Islet precursor cell (in vitro differentiated cells): ENCODE measurements at places on chromosomes 3 and 15.

DNA sequence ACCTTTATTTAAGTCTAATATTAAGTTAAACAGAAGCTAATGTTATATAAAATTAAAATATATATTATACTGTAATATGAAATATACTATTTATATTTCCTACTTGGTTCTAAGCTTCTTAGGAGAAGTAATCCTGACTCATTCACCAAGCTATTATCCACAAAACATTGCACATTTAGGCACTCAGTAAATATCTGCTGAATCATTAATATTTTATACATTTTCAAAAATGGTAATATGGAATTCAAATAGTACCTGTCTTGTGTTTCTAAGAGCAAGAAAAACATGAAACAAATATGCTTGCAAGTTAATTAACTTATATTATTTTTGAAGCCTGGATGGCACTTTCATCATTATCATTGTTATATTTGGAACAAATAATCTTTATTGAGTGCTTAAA, 153.0 kb upstream of the CNTN4 start:
- no peak for DNase-seq

GRCh38 chr3:64049832-64050231, 26.5 kb upstream of the PSMD6 start:
- no peak for DNase-seq

DNA sequence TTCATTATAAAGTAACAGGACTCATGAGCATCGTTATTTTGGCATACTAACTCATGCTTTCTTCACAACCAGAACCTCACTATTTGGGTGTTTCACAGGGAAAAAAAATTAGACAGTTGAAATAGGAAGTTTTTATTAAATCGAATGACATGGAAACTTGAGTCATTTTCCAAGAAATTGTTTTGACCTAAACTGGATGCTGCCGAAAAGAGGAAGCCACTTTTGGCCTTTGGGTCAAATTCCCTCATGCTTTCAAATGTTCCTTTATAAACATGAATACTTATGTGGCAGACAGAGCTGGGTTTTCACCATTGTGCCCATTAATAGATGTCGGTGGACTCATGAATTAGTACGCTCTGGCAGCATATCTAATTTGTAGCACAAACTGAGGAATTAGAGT, 224.9 kb downstream of the MCTP2 start:
- DNase-seq, result no peak

GRCh38 chr3:26915208-26915607, 292.6 kb downstream of the LRRC3B start:
- DNase-seq, result no peak

- no peak for DNase-seq
These were observed 5.1 kb upstream of the DNAH1 start for GRCh38 chr3:52310861-52311575.

- DNase-seq, result no peak
These were observed 345.2 kb downstream of the FOXP1 start for GRCh38 chr3:71238355-71238757.

DNA sequence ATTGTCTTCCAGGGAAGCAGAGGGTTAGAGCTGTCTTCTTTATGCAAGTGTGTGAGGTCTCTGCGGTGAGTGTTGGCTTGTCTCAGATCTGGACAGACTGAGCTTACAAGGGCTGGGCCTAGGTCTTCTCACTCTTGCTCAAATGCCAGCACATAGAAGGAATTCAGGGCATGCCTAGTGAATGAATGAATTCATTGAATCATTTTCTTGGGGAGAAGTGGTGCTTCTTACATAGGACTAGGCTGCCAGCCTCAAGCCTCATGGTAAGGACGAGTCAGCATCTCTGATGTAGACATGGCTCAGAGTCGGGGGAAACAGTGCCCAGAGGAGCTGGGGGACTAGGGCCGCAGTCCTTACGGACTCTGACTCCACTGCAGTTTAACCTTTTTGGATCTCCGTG, 17.2 kb downstream of the MKRN2 start:
- DNase-seq, result no peak

DNA sequence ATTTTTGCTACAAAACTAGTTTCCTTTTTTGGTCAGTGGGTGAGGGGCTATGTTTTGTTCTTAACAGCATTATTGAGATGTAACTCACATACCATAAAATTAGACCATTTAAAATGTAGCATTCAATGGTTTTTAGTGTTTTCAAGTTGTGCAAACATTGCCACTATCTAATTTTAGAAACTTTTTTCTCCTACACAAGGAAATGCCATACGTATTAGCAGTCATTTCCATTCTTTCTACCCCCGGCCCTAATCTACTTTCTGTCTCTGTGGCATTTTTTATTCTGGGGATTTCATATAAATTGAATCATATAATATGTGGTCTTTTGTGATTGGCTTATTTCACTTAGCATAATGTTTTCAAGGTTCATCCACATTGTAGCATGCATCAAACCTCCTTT, 55.0 kb upstream of the TIPARP start:
- DNase-seq, result no peak

DNA sequence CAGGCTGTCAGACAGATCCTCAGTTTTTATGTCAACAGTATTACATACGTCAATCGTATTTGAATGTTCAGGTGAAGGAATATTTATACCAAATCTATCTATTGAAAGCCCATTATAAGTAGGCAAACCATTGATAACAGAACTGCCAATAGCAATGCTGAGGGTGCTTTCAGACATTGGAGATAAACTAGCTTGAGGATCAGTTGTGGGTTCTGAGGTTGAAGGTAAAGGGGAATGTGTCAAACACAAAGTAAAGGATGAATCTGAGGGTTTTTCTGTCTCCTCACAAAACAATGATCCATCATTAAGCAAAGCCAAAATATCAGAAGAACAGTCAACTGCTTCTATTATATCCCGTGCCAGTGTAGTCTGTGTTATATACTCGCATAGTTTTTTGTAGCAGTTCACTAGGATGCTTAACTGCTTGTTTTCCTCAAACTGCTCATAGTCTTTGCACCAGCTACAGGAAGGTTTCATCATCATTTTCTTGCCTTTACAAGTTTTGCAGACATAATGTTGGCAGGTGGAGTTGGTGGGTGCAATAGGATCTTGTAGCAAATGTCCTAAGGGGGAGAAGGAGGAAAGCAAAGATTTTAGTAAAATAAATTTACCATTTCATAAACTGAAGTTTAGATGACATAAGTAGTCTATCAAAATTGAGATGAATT, 43.8 kb downstream of the MSL2 start:
- no peak for DNase-seq

DNA sequence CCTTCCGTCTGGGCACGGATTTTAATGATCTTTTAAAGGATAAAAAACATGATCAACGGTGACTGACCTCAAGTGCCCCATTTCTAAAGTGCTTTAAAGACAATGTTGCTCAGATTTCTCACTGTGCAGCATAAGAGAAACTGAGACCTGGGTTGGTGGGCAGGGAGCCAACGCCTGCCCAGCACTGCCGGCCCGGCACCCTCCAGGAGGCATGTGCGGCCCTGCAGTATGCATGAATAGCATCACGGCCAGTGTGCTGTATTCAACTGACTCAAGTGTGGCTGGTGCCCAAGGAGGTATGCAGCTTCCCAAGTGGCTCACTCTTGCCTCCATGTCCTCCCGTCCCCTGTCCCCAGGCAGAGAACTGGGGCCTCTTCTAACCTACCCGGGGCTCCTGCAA, 30.3 kb downstream of the SEC61A1 start:
- no peak for DNase-seq

DNA sequence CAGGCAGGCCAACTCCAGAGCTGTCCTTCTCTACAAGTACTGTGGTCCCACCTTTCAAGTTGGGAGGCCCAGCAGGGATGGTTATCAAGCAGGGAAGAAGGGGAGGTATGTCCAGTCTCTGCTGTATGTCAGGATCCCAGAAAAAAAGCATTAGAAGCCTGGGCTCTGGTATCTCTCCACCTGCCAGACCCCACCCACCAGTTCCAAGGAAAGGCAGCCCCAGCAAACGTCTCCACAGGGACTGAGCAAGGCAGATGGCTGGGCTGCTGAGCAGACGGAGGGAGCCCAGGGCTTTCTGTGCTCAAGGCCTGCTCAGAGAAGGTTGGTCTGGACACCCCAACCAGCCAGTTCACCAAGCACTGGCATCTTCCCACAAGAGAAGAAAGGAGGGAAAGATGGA, 287.8 kb downstream of the XXYLT1 start:
- no peak for DNase-seq

DNA sequence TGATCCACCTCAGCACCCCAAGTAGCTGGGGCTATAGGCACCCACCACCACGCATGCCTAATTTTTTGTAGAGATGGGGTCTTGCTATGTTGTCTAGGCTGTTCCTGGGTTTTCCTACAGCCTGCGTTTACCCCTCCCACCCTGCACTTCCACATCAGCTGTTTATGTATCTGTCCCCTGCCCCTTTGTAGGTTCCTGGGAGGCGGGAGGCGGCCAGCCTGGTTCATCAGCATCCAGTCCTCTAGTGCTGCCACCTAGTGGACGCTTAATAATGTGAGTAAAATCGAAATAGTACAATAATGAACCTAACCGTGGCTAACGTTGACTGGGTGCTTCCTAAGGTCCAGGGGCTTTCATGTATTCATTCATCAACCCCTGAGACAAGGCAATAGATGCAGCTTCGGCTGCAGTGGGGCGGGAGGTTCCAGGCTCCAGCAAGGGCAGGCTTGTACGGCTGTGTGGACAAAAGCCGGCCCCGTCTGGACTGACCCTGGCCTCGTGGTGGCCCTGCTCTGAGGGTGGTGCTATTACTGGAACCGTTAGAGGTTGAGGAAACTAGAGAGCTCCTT, 1.2 kb upstream of the LCTL start:
- DNase-seq, result peak; percentile 92

DNA sequence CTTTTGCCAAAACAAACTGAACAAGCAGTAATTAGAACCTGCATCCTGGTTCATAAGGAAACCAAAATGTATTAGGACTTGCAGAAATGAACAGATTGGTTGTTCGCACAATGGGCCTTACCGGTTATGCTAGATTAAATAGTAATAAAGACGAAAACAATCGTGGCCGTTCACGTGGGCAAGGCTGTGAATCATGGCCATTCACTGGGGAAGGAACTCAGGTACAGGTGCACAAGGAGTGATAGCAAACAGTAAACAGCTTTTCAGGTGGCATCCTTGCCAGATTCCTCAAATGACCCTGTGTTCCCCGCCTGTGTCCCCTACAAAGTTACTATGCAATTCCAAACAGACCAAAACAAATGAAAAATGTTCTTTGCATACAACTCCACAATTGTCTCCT, 8.2 kb downstream of the LRIG1 start:
- DNase-seq, result no peak

- no peak for DNase-seq
These were observed 12.4 kb downstream of the POPDC2 start for GRCh38 chr3:119647843-119648575.

DNA sequence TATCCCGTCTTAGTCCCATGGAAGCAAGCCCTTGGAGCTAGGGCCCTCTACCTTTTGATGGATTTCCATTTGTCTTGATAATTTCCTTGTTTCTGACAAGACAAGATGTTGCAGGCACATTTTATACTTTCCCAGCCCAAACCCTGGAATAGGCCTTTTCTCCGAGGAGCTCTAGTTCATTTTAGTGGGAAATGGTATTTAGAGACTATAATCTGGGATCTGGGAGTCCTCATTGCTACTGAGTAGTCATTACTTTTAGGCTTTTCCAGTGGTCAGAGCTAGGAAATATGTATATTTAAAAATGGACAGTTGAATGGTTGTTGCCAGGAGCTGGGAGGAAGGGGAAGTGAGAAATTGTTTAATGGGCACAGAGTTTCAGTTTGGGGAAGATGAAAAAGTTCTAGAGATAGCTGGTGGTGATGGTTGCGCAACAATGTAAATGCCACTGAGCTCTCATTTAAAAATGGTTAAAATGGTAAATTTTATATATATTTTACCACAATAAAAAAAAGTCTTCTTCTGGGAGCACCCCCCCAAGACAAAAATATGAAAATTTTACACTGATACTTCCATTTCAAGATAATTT, 31.6 kb downstream of the MLH1 start:
- DNase-seq, result no peak

DNA sequence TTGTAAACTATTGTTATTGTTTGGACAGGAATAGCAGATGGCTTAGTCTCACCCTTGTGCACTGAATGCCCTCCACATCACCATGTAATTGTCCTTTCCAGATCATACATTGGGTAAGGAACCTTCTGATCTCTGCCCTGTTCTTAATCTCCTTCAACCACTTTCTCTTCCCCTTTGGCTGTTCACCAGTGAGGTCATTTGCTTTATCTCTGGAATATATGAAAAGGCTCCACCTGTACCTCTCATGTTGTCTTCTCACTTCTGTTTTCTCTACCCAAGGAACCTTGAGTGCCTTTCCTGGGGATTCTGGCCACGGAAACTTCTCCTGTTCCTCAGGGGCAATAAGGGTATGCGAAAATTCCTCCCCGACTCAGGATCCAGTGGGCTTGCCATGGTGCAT, 28.5 kb downstream of the MCTP2 start:
- DNase-seq, result no peak

GRCh38 chr3:46281551-46281950, 39.3 kb downstream of the CCR3 start:
- DNase-seq, result no peak

GRCh38 chr15:28091313-28091712, 7.8 kb downstream of the OCA2 start:
- no peak for DNase-seq

DNA sequence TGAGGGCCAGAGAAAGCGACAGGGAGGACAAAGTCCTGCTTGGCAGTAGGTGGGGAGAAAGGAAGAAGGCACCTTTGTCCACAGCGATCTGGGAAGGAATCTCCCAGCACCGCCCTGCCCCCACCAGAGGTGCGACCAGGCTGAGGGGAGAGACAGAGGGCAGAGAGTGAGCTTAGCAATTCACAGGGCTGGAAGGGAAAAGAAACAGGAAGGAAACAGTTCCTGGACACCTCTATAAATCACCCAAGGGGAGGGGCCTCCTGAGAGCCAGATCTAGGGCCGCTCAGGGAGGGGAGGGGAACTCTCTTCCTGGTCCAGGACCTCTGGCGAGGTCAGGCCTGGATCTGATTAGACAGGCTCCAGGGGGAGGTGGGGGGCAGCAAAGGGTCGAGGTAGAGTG, 35.4 kb downstream of the RNU5B-1 start:
- DNase-seq, result peak; percentile 78

DNA sequence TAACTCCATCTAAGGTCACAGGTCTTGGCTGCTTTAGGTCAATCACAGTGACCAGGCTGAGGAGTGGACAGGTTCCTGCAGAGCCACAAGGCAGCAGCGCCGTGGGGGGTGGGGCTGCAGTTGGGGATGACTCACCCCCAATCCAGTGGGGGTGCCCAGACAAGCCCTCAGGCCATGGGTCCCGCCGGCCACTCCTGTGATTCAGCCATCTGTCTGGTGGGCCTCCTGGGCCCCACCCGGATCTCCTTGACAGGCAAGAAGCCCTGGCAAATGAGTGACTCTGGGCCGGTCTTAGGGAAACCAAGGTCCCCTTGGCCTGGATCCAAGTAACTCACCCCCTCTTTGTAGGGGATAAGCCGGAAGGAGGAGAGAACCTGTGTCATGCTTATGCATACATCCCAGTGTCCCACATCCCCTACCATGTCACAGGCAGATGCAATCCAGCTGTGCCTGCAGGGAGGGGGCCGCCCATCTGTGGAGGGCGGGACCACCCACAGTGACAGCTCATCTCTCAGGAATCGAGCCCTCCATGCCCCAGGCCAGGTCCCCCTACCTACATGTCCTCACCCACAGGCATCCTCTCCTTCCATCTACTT, 495 bp upstream of the COL7A1 start:
- peak; percentile 99 for DNase-seq
